ENCODE measurements at places on chromosomes 2 and 18.

DNA sequence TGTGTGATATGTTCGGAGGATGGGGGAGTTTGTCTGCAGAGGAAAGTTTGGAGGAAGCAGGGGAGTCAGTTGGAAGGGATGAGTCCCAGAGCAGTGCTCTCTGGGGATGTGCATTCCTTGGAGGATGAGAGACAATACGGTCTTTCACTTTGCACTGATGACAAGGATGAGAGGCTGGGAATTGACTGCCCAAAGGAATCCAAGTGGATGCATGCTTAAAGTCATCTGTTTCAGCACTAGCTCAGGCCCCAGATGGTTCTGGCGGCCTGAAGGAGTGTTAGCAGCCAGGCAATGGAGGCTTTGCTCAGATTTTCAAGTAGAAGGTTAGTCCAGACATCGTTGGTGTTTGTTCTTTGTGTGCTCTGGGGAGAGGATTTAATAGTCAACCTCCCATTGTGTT is 100.2 kb downstream of the CRIM1 start:
- DNase-seq: no peak

DNA sequence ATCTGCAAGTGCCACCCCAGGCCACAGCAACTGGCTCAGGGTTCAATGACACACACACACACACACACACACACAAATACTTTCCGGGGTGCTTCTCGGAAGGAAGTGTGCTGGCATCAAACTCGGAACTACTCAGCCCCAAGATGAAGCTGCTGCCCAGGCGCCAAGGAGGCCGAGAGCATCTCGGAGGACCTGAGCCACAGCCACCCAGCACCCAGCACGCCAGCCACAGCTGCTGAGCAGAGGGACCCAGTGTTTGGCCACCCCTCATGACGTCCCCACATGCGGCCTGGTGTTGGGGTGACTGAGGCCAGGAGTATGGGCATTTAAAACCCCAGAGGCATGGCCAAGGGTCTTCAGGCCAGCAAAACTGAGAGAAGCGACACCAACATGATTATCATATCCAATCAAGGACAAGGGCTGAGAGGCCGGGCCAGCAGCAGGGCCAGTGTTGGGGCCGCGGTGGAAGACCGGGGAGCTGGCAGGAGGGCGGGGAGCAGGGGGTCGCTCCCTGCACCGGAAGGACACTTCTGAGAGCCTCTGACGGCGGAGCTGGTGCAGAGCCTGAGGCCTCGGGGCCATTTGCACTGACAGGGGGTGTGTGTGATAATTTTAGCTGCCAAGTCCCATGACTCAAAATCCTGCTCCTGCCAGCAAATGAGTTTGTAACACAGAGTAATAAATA is 61.8 kb downstream of the BIN1 start:
- DNase-seq: no peak

GRCh38 chr2:158066046-158066713 is 35.5 kb upstream of the UPP2 start:
- no peak for DNase-seq

- no peak for DNase-seq
These were observed 73.2 kb downstream of the TGFA start for GRCh38 chr2:70480468-70480867.

DNA sequence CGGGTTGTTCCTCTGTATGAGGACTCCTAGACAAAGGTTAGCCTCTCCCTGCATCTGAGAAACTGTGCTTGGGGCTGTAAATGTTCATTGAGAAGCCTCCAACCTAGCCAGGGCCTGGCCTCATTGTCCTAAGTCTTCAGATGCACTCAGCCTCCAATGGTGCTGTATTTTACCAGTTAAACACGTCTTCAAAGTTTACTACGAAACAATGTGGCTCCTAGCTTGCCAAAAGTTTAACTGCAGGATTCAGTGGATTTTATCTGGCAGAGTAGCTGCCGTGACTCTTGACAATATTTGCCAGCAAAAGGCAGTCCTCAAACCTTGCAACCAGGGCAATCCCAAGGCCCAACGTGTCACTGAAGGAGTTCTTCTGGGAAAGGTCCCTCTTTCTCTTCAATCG is 1.1 kb downstream of the PID1 start:
- DNase-seq: no peak

DNA sequence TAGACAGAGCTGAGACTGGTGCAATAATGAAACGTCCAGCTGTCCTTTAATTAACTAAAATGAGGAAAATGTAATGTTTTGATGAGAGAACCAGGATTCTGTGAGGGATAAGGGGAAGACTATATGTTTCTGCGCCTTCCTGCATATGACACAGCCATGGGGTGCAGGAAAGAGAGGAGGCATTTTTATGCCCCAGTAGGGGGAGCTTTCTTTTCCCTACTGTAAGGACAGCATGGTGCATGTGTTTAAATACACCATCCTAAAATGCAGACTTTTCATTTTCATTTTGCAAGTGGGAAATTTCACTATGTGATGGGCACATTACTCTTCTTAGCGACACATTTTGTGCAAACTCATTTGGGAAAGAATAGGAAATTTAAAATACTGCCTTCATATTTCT is 446.1 kb downstream of the ARHGAP15 start:
- DNase-seq: no peak

DNA sequence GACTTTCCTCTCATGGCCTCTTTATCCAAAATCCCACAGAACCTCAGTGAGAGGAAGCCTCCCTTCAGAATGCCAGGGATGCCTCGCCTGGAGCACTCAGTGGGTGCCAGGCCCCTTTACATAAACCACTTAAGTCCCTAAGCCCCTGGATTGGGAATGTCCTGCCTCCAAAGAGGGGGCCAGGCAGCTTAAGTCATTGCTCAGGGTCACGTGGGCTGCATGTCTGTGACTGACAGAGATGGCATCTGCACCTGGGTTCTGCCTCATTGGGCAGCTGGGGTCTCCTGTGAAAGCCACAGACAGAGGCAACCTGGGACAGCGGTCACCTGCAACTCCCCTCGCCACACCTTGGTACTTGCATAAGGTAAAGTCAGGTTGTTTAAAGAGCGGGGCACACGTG is 93.5 kb downstream of the MYT1L start:
- no peak for DNase-seq

- no peak for DNase-seq
These were observed 519.8 kb upstream of the MYT1L start for GRCh38 chr2:2850859-2851258.

DNA sequence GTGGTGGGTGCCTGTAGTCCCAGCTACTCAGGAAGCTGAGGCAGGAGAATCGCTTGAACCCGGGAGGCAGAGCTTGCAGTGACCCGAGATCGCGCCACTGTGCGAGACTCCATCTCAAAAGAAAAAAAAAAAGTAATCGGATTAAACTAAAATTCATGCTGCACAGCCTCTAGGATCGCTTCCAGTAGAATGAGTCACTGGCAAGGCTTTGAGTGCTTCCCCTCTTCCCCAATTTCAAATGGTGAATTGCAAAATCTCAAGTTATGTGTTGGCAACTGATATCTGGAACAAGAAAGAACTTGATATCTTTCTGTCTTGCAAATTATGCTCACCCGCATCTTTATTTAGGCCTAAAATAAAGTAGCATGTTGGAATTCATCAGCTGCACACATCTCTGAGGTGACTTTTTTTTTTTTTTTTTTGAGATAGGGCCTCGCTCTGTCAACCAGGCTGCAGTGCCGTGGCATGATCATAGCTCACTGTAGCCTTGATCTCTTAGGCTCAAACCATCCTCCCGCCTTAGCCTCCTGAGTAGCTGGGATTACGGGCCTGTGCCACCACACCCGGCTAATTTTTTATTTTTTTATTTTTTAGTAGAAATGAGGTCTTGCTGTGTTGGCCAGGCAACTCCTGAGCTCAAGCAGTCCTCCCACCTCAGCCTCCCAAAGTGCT is 12.7 kb downstream of the TTC39C start:
- DNase-seq: no peak

GRCh38 chr2:2731101-2731815 is 400.2 kb upstream of the MYT1L start:
- no peak for DNase-seq

- no peak for DNase-seq
These were observed at the start of gene CTAGE1 for GRCh38 chr18:22417496-22418188. Gene CTAGE1 (minus strand): TSS chr18:22417915. CDS start chr18:22417811, 104 bp downstream.

DNA sequence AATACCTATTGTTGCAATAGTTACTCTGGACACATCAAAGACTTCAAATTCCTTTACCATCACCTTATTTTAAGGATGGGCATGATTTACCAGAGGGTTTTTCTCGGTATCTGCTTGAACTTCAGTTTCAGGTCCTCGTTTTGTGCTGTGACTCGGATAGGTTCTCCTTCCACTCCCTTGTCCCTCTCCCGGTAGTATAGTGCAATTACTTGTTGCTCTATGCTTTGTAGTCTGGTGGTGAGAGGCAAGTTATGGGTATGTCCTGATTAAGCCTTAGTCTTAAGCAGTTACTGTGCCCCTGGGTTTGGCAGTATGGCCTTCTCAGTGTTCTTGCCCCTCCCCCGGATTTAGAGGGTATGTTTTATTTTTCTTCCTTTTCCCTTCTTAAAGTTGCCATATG is 96.6 kb downstream of the RHBDD1 start:
- DNase-seq: no peak

DNA sequence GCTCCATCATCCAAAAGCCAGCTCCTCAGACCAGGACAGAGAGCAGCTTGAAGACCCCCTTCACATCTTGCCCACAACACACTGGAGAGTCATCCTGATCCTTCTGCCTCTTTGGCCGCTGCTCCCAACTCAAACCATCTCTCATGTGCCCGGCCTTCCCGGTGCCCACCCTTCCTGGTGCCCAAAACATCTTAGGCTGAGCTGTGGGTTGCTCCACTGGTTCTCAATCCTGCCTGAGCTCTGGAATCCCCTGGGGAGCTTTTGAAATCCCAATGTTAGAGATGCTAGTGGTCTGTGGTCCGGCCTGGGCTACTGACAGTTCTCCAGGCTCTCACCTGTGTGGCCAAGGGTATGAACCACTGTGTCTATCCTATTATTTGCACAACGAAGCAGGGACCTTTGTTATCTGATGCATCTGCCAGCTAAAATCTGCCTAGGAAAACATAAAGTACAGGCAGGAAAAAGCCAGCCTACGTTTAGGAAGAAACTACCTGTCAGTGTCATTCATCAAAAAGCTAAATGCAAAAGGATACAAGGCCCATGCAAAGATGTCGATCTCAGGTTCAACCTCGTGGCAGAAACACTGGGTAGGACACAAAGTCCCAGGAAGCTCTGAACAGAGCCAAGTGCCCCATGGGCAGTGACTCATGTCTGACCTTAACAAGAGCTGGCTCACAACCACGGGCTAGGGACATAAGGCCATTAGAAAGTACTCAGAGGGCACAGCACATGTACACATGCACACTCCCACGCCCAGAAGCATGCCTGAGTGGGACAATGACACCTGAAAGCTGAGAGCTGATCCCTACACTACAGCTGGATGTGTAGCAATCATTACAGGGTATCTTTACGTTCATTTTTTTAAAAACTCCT is 30.8 kb downstream of the TBC1D8 start:
- DNase-seq: no peak

DNA sequence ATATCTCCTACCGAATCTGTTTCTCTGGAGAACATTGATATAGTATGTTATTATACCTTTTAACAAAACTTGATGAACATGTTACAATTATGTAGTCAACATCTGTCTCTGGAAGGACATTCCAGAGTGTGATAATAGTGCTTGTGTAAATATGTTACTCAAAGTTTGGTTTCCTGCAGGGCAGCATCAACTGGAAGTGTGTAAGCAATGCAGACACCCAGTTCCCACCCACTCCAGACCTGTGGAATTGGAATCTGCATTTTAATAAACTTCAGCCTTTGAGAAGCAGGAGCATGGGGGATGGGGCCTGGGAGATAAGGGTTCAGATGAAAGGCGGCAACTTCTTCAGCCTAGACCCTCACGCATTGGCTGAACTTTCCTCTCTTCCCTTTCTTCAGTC is 398.9 kb downstream of the RND3 start:
- DNase-seq: no peak

DNA sequence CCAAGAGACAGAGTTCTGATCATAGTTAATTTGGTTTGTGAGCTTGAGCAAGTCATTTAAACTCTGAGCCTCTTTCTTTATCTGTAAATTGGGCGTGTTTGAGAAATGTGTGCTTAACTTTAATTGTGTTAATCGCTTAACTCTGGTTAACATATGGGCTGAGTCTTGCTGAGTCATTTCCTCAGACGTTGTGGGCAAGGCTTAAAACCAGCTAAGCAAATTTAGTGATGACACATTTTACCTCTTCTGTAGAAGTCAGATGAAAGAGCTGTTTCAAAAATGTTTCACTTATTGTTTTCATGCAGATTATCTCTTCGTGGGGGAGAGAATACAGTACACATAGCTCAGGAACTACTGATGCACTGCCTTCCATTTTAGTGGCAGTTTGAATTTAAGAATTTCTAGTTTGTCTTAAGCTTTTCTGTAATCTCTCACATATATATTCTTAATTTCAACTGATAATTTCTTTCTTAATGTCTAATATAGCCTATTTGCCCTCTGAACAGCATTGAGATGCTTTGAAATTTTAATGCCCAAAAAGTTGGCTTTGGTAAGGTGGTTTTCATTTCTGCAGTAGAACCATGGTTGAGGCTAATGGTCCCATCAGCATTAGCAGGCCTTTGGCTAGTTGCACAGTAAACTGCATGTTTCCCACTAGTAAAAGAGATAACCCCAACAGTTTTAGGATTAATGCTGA is 34.9 kb downstream of the RAB10 start:
- no peak for DNase-seq

DNA sequence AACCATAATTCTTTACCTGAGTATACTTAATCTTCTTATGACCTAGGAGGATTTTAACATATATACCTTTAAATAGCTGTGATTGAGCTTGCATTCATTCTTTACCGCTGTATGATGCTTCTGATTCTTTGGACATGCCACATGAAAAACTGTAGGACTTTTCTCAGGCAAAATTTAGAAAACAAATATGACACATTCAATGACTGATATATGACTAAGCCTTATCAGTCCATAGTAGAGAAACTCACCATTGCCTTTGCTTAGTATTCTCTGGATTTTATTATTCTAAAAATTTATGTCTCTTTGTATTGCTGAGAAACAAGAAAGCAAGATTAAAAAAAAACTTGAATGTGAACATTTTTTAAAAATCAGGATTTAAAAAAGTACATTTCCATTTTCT is 3.7 kb downstream of the FAM171B start:
- no peak for DNase-seq

- DNase-seq: no peak
These were observed 82.1 kb upstream of the REV1 start for GRCh38 chr2:99571954-99572353.

All from activated CD8-positive, alpha-beta memory T cell treated with anti-CD3 and anti-CD28 coated beads for 1 hour (primary cell).